Globus pallidus (tissue), 1 donor: ENCODE measurements at places on chromosomes 3 and 15.

- no peak for DNase-seq
These were observed 159.5 kb downstream of the PLCH1 start for GRCh38 chr3:155585384-155585783.

DNA sequence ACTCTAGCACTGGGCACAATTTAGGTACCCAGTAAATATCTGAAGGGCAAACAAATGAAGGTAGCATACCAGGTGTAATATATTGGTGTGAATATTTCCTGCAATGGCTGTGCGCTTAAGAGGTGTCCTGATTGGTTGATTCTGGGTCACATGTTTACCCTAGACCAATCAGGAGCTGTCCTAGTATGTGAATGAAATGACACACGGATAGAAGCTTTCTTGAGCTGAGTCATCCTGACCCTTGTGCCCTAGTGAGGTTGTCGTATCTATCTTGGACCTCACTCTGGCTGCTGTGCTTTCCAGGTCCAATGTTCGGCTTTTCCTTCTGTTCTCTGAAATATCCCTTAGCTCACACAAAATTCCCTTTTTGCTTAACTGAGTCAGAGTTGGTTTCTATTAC is 58.1 kb upstream of the FOXP1 start:
- no peak for DNase-seq

DNA sequence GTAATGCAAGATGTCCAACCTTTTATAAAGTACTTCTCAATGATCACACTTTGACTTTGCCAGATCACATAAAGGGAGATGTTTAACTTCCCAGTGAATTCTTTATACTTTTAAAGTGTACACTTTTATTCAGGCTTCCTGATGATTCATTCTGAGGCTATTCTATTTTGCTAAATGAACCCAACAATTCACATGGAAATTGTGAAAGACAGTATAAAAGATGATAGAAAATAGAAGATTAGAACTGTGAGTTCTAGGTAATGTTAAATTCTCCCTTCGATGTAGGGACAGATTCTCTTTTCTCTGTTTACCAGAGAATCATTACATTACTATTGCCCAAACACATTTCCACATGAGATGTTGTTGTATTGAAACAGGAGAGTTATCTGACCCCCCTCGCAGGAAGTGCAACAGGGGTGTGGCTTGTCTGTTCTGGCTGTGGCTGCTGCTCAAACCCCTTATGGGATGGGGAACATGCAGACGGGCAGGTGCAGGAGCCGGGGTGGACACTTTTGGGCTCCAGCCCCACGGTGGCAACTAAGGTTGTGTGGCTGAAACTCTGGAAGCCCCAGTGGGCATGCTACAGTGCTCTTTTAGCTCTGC is 131.3 kb upstream of the LRTM1 start:
- no peak for DNase-seq

- no peak for DNase-seq
These were observed 65.0 kb upstream of the SEMA6D start for GRCh38 chr15:47652328-47652727.

DNA sequence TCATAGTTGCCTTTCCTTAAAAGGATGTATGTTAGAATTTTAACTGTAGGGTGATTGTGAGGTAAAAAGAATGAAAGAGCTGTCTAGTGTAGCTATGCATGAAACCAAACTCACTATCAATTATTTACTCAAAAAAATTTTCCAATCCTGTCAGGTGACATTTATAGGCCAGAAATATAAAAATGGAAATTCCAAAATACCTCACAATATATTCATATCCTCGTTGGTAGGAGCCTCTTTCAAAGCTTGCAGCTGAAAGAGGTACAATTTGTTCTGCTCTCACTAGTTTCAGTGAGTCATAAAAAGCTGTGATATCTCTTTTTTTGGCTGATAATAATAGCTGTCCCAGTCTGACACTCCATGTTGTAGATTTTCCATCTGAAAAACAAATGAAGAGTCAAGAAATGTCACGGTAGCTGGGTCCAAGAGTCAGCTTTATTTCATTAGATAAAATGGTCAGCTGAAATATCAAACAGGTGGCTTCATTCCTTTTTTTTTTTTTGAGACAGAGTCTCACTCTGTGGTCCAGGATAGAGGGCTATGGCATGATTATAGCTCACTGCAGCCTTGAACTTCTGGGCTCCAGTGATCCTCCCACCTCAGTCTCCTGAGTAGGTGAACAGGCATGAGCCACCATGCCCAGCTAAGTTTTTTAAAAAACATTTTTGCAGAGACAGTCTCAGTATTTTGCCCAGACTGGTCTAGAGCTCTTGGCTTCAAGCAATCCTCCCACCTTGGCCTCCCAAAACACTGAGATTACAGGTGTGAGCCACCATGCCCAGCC is 50.8 kb upstream of the XRN1 start:
- no peak for DNase-seq
